Cerebellar nuclear complex (tissue), 1 donor: ENCODE measurements at places on chromosomes 7 and 10.

DNA sequence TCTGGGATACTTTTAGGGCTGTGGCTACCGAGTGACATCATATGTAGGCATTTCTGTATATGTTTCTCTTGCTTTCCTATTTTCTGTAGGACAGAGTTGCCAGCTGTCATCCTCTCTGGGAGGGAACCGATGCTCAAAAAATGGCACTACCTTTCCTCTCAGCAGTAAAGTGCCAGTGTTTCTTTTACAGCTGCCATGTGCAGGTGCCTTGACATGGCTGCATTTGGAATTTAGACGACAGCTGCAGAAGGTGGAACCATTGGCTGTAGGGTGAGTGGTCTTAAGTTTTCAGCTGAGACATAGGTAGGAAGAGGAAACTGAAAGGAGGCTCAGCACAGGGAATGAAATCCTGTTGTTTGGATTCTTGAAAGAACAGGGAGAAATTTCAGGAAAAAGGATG, 20.2 kb upstream of the RPA3 start:
- DNase-seq, result no peak

DNA sequence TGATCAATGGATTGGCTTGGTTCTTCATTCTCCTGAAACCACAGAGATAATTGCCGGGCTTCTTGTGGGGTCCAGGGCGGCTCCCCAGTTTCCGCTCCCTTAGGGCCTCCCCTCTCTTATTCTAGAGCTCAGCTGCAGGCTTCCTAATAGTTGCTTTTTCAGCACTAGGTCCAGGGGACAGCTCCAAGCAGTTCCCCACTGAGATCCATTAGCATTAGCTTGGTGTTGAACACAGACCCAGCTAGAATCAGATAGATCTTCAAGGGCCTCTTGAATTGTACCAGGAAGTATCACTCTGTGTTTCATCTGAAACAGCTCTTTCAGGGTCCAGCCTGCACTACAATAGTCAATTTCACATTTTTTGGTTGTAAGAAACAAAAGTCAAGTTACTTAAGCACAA, 238.7 kb downstream of the SEC23IP start:
- DNase-seq, result no peak

GRCh38 chr10:114404171-114405010, at the start of gene AFAP1L2:
AFAP1L2 (minus strand) TSS chr10:114404502; CDS start chr10:114404455, 47 bp downstream.
- no peak for DNase-seq

- no peak for DNase-seq
These were observed 83.3 kb downstream of the PAX2 start for GRCh38 chr10:100828738-100829096.

DNA sequence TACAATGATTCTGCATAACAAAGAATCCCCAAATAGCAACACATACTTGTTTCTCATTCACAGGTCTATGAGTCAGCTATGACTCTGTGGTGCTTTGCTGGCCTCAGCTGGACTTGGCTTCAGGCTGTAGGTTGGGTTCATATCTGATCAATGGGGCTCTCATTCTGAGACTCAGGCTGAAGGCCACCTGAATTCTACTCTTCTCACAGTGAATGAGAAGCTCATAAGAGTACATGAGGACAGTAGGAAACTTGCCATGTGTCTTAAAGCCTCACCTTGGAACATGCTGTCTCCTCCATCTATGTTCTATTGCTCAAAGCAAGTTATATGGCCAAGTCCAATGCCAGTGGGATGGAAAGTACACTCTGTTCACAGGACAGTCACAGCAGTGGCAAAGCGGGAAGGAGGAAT, 292.9 kb downstream of the BMPER start:
- no peak for DNase-seq
